Fibroblast of lung (primary cell): ENCODE measurements at places on chromosomes 4 and X. TPM values are rescaled to one million over a fixed set of nuclear protein-coding genes. Genes with fewer than 3 reads are reported as not detected.

Gene IL2
- total RNA-seq: not detected in 2 replicates

Gene CPZ
- total RNA-seq: 7.1 and 20.8 TPM in 2 replicates

Gene SLC25A4
- 9.0 and 11.4 TPM in 2 replicates for total RNA-seq

Gene F9
- not detected in 2 replicates for total RNA-seq

Gene CT83
- total RNA-seq: not detected in 2 replicates

Gene TMEM150C
- total RNA-seq: 0.77 and 1.2 TPM in 2 replicates

Gene STK26
- total RNA-seq: 2.0 and 2.8 TPM in 2 replicates

Gene ETDA
- total RNA-seq: not detected in 2 replicates

Gene DRD5
- total RNA-seq: not detected in 2 replicates

Gene UGT2B15
- not detected in 2 replicates for total RNA-seq

Gene NELFA
- 12.1 and 15.2 TPM in 2 replicates for total RNA-seq

Gene CSAG1
- not detected in 2 replicates for total RNA-seq

Gene KIAA1210
- not detected in 2 replicates for total RNA-seq

Gene SHROOM2
- total RNA-seq: under 0.01 TPM in 2 replicates

Gene PSMD10
- 72.7 and 86.3 TPM in 2 replicates for total RNA-seq
